Activated CD8-positive, alpha-beta memory T cell treated with anti-CD3 and anti-CD28 coated beads for 4 hours (primary cell): ENCODE measurements at places on chromosomes 2 and 18.

GRCh38 chr2:29270701-29271121, 155.5 kb downstream of the CLIP4 start:
- DNase-seq: no peak

- no peak for DNase-seq
Measured at GRCh38 chr2:39989888-39990287, 210.8 kb upstream of the THUMPD2 start.

GRCh38 chr2:48733067-48733503, 22.4 kb downstream of the LHCGR start:
- no peak for DNase-seq

GRCh38 chr2:108314586-108315296, 26.0 kb downstream of the SULT1C2 start:
- no peak for DNase-seq

- DNase-seq: no peak
Measured at GRCh38 chr2:126786765-126787164, 111.9 kb upstream of the TEX51 start.

- no peak for DNase-seq
Measured at GRCh38 chr18:76452357-76452756, 42.7 kb downstream of the ZNF516 start.

DNA sequence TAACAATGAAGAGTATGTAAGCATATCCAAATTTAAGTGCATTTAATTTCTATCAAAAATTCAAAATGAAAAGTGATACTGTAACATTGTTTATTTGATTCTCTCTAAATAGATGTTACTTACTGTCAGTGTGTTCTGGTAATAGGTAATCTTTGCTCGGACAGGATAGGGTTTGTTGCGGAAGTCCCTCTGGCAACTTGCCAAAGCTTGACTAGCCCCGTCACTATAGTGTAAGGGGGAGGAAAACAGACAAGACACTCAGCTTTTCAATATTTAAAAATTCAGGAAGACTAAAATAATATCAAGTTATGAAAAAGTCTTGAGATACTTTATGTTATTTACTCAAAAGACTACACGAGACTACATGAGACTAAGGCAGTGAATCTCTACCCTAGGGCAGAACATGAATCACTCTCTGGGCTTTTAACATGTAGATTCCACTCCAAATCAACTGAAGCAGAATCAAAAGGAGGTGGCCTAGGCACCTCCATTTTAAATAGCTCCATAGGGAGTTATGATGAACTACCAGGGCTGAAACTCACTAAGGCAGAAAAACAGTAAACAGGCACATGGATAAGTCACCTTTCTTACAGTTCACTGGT, 5.9 kb downstream of the LMAN1 start:
- DNase-seq: no peak

DNA sequence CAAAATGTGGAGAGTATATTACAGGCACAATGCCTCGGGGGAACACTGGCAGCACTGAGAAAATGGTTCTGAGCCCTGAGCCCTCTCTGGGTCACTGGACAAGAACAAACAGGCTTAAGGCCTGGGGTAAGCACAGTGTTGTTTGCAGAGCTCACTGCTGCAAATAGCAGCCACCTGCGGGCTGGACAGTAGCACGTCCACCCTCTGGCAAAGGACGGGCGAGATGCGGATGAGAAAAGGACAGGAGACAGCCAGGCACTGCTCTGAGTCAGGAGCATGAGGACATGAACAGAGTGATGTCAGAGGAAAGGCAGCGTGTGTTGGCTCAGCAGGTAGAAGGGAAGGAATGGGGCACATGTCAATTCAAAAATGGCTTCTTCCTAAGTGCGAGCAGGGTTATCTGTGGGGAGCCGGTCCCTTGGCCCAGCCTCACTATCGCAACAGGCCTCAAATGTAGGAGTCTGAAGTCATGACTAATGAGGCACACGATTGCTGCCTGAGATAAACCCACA, 25.9 kb upstream of the NEB start:
- DNase-seq: no peak

GRCh38 chr18:71936744-71937143, 607.4 kb downstream of the CBLN2 start:
- no peak for DNase-seq

GRCh38 chr18:51614967-51615571, 417.6 kb upstream of the MEX3C start:
- no peak for DNase-seq

GRCh38 chr2:231256494-231256893, 58.1 kb downstream of the ARMC9 start:
- DNase-seq: no peak

- DNase-seq: no peak
Measured at GRCh38 chr2:226093364-226093763, 693.9 kb downstream of the NYAP2 start.

- DNase-seq: no peak
Measured at GRCh38 chr2:67448648-67449047, 51.5 kb downstream of the ETAA1 start.

DNA sequence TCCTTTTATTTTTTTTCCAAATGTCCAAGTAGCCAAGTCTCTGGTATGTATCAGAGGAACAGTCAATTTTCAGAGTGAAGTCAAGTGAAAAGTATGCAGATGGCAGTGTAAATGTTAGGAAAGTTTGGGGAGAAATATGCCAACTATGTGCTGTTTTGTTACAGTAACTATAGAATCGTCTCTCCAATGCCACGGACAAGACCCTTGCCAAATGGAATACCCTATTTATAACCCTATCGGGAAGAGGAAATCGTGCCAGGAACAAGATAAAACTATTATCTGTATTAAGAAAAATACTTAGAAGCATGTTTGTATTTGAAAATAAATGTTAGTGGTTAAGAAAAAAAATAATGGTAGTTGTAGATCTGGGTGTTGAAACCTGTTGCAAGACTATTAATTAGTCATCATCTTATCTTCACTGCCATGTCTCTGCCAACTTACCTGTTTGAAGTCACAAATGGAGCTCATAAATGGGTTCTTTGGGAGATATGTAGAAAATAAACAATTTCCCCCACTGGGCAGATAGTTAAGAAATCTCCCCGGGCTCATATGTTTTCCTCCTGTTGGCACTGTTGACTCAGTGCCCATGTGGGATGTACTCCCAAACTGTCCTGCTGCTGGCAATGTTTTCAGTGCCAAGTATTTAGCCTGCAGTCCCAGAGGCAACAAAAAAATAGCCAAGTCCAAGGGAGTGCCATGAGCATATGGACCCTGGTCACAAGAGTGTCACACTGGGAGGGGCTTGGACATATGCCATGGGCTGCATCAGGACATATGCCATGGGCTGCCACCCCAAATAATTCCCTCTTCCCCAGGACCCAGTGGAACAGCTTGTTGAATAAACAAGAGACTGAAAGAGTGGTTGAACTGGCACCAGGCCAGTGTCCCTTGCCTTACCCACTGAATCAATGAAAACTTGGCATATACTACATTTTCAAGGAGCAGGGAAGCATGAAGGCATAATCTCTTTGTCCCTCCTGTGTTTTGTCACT, 366.9 kb downstream of the OSR1 start:
- no peak for DNase-seq
